ENCODE measurements at places on chromosomes 1 and 21. TPM values are rescaled to one million over a fixed set of nuclear protein-coding genes. Genes with fewer than 3 reads are reported as not detected.

The SLAMF6 gene
- not detected for total RNA-seq

The RNU1-2 gene
- total RNA-seq, result not detected

The FLG2 gene
- not detected for total RNA-seq

The C1orf174 gene
- total RNA-seq, result 23.5 TPM

The INKA2 gene
- total RNA-seq, result 2.0 TPM
